AG08396 (cell line): ENCODE measurements at places on chromosomes 12 and 14.

DNA sequence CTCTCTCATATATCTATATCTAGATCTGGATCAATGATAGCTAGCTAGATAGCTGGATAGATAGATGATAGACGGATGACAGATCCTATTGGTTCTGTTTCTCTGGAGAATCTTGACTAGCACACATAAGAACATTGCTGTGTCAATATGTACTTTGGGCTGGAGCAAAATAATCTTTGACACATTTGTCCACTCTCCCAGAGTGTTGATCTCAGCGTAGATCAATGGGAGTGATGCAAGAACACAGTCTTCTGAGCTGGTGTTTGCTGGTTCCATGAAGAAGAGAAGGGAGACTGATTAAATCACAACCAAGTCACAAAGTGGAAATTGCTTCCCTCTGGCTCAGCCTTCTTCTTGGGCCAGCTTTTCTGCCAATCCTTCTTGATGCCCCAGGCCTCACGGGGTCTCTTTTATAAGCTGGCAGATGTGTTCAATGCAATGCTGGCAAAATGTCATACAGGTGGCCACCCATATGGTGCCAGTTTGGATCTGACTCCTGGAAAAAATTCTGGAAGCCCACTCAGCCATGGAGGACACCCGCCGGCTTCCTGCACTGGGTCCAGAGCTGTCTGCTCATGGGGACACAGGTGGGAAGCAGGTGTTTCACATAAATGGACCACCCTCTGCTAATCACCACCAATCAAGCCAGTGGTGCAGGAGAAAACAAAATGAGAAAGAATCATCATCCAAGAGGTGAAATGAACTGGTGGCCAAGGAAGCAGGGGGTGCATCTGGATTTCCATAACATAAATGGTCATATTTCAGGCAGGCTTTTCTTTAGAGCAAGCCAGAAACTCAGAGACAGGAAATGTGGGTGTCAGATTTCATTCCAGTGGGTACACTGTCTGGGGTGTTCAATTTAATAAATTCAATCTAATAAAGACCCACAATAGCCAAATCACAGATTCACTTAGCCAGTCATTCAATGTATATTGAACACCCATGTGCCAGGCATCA is 310.3 kb downstream of the DPF3 start:
- DNase-seq: no peak

GRCh38 chr12:112294793-112295192 is 87.4 kb downstream of the HECTD4 start:
- no peak for DNase-seq

DNA sequence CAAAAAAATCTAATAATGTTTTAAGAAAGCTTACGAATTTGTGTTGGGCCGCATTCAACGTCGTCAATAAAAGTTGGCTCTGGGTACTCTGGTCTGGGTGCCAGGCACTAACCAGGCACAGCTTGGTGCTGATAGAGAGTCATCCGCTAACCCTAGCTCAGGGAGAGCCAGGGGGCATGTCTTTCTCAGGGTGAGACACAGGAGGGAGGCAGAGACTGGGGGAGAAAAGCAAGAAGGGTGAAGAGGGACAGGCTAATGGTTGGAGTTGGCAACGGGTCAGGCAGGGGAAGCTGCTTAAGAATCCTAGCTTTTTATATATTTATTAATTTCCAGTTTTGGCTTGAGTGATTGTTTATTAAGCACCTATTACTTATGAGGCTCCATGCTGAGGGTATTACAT is 105.0 kb downstream of the CMKLR1 start:
- DNase-seq: no peak

- no peak for DNase-seq
Measured at GRCh38 chr12:105860561-105861207, 278.1 kb downstream of the NUAK1 start.

- no peak for DNase-seq
Measured at GRCh38 chr12:28089338-28089737, 100.9 kb upstream of the CCDC91 start.

- DNase-seq: no peak
Measured at GRCh38 chr14:90624732-90625400, 191.4 kb downstream of the TTC7B start.
